ENCODE measurements at places on chromosomes 3 and 15.
A peak's percentile ranks its signal among the peaks of the same experiment; 100 is the strongest.

GRCh38 chr3:29275309-29275708 is 5.6 kb upstream of the RBMS3 start:
- DNase-seq = no peak

DNA sequence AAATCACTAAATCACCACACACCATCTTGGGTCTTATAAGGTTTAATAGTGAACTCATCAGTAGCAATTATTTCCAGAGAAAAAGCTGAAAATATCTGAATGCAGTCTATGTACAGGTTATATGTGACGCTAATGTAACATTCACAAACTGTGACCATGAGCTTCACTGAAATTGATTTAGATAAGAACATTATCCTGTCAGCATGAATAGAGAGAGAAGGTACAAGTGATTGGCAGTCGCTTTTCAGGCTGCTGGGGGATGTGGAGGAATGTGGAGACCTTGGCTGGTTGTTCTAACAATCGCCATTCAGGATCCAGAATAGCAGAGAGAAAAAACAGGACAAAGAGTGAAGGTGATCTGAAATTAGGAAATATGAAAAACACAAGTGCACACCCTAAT is 98.1 kb downstream of the CADPS start:
- no peak for DNase-seq

DNA sequence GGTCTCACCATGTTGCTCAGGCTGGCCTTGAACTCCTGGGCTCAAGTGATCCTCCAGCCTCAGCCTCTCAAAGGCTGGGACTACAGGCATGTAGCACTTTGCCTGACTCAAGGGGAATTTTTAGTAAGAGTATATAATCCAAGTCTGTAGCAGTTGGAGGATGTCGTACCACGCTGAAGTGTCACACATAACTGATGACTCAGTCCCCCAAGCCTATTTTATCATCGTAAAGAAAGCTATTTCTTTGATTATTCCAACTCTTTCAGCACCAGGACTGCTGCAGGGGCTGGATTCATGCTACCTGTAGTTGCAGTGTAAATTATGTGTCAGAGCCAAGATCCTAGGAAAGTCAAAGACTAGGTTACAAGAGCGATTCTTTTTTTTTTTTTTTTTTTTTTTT is 1.4 kb upstream of the PRKCI start:
- DNase-seq = peak; percentile 60

DNA sequence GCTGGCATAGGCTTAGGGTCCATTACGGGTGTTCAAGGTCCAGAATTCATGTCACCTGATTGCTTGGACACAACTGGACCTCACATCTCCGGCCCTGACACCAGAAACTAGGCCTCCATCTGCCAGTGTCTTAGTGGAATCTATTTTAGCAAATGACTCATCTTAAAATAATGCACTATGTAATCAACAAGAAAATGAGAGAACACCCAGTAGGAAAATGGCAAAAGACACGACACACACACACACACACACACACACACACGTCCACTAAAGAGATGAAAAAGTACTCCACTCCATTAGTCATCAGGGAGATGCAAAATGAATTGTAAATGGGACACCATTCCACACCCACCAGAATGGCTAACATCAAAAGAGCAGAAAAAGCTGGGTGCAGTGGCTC is 11.2 kb downstream of the APBA2 start:
- peak; percentile 23 for DNase-seq

DNA sequence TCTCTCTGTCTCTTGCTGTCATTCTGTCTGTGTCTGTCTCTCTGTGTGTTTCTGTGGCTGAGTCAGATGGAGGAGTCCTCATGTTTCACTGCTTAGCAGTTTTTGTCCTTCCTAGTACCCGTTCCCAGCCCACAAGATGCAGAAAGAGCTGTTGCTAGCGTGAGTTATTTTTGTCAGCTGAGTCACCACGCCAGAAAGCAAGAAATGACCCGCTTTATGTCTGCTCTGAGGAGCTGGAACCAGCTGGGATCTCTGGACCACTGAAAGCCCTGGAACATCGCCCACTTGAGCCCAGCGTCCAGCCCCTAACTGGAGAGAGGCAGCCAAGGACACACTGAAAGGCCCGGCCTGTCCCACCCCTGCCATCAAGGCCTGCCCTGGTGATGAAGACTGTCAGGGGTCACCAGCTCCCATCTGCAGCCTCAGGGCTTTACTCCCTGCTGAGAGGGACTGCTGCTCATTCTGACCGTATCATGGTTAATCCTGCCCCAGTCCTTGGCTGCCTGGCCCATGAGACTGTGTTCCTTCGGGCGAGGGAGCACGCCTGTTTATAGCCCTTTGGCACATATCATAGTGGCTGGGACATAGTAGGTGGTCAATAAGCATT is 101.7 kb upstream of the TPM1 start:
- DNase-seq = peak; percentile 97
